Activated CD4-positive, alpha-beta T cell treated with anti-CD3 and anti-CD28 coated beads, Interleukin-2, amount 50 U/mL, for 48 hours (primary cell): ENCODE measurements at places on chromosomes 2 and 18.

DNA sequence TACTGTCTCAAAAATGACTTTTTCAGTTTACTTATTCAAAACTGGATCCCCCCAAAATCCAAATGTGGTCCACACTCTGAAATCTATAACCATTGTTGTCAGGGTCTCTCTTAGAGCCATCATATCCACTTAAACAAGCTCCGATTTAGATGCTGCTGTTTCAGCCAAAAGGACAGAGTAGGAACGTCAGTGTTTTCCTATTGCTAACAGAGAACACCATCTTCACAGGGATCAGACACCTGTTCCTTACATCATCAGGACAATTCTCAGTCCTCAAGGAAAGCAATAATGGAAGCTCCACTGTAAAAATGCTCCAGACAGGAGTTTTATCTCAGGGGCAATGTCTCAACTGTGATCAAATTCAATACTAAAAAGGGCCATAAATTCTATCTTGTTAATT lies 155.4 kb downstream of the STK39 start:
- no peak for DNase-seq

GRCh38 chr2:120134263-120134662 lies 88.9 kb downstream of the TMEM185B start:
- no peak for DNase-seq

- DNase-seq: no peak
These were observed 28.9 kb downstream of the ABCB11 start for GRCh38 chr2:169002161-169002738.

- DNase-seq: no peak
These were observed 143.3 kb upstream of the TACR1 start for GRCh38 chr2:75342504-75343175.

GRCh38 chr2:237161189-237161588 lies 75.5 kb downstream of the COPS8 start:
- no peak for DNase-seq

- no peak for DNase-seq
These were observed 91.8 kb upstream of the NEDD4L start for GRCh38 chr18:57951999-57952774.

- DNase-seq: no peak
These were observed 21.6 kb downstream of the EFEMP1 start for GRCh38 chr2:55901941-55902340.

GRCh38 chr2:86142436-86143257 lies 36.6 kb downstream of the PTCD3 start:
- DNase-seq: no peak

DNA sequence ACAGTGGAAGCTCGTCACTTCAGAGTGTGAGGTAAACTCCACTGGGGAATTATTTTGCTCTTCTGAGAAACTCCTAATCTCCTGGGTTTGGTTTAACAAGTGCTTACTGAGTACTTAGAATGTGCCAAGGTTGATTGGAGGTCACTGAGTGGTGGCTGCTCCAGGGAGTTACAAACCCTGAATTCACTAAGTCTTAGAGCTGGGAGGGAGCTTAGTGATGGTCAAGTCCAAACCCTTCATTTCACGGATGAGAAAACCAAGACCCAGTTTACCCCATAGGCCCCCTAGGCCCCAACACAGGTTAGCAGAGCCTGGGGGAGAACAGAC lies 52.0 kb downstream of the SLC4A5 start:
- no peak for DNase-seq

DNA sequence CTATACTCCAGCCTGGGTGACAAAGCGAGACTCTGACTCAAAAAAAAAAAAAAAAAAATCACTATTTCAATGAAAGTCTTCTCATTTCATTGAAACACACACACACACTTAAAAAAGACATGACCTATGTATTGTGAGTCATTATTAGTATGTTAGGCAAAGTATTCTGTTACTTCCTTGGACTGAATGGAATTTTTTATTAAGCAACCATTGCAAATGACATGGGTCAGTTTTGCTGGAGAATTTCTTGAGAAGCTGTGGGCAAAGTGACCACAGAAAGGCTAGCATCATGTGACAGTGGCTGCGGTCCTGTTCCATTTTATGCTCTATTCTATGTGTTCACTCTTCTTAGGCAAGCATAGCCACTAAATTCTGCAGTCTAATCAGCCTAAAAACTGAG lies 695.7 kb downstream of the TDRD15 start:
- DNase-seq: no peak

DNA sequence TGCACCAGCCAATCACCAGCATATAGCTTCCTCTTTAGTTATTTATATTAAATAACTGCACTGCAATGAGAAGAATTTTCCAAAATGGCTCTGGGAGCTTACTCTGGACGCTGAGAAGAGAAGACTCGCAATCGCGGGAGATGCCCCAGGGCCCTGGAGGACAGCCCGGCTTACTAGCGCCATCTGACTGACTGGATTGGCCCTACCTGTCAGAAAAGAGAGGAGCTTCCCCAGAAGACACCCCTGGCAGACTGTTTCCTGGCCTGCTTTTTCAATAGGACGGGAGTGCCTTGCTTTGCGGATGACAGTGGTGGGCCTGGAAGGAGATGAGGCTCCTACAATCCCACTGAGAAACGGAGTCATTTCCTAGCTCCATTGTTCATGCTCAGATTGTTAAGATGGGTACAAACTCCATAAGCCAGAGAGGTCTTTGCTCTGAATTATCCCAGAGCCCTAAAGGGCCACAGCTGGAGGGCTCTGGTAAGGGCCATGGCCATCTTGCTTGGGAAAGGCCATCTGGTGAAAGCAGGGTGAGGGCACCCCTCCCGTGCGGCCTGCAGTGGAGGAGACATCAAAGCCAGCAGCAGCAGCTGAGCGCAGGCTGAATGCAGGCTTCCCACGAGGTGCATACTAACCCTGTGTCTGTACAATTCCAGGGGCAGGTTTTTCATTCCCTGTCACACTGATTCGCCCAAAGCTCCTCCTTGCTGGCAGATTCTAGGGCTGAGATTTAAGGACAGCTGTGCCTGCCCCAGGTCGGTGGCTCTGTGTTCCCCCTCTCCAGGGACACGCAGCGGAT lies 92.1 kb downstream of the GALR1 start:
- DNase-seq: no peak

- DNase-seq: peak; percentile 53
These were observed 1.2 kb upstream of the EMX1 start for GRCh38 chr2:72915907-72916742.
